ENCODE measurements at places on chromosomes 16 and 17.
A peak's percentile ranks its signal among the peaks of the same experiment; 100 is the strongest.

- peak; percentile 94 for DNase-seq
Observed at GRCh38 chr16:89201439-89202377, 1.4 kb upstream of the SLC22A31 start.

- no peak for DNase-seq
Observed at GRCh38 chr16:61921373-61921772, 114.9 kb downstream of the CDH8 start.

- DNase-seq = no peak
Observed at GRCh38 chr17:30701498-30701989, 122.9 kb downstream of the CRLF3 start.

GRCh38 chr17:45999900-46000290, 845 bp downstream of the STH start:
- no peak for DNase-seq

- DNase-seq = peak; percentile 78
Observed at GRCh38 chr17:725746-726145, 6.7 kb upstream of the TLCD3A start.
